ENCODE measurements at places on chromosomes 3 and 15.

DNA sequence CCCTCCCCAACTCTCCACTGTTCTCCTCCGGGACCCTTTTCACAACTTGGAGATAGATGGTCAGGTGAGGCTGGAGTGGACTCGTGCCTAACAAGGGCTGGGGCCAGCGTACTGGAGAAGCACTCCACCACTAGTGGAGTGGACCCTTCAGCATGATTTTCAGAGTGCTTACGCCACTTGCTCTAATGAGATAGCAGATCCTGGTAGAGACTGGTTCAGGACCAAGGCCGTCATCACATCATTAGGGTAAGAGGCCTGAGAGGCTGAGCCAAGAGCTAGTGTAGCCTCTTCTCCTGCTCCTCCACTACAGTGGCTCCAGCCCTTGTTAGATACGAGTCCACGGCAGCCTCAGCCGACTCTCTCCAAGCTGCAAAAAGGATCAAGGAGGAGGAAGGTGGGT, 66.9 kb upstream of the NTRK3 start:
- DNase-seq: no peak

DNA sequence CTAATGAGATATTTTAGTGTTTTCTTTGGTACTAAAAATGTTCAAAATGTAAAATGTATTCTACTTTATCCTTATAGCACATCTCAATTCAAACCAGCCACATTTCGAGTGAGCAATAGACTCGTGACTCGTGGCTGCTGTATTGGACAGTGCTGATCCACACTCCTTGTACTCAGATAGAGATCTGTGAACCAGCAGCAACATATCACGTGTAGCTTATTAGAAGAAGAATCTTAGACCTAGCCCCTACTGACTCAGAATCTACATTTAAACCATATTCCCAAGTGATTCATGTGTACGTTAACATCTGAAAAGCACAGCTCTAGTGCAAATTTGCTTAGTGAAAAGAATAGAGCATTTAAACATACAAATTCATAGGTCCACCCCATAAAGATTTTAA, 130.9 kb downstream of the IL1RAP start:
- no peak for DNase-seq

- DNase-seq: no peak
Measured at GRCh38 chr3:129343643-129344360, 65.1 kb downstream of the HMCES start.

DNA sequence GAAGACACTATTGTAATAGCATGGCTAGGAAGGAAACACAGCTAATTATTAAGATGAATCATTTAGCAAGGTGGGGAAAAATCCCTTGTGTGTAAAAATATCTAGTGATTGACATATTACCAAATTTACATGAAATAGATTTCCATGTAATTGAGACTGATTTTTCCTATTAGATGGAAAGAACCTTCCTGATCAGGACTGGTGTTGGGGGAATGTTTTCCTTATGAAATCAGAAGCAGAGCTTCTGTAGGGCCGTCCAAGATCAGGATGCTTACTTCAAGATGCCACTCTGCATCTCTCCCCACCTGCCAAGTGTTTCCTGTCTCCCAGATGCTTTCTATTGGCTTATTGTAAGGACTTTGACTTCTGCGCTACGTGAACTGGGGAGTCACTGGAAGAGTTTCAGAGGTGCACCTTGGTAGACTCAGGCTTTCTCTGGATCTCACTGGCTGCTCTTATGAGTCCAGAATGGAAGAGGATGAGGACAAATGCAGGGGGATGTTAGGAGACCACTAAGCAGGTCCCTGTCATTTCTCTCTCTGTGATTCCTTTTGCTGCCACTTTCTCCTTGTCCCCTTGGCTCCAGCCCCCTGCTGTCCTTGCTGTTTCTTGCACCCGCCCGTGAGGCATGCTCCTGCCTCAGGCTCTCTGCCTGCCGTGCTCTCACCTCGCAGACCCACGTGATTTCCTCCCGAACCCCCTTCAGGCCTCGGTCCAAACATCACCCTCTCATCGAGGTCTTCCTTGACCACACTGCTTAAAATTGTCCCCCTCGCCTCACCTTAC, 30.1 kb downstream of the BTD start:
- no peak for DNase-seq

GRCh38 chr3:25229586-25229985, 198.5 kb upstream of the RARB start:
- no peak for DNase-seq

DNA sequence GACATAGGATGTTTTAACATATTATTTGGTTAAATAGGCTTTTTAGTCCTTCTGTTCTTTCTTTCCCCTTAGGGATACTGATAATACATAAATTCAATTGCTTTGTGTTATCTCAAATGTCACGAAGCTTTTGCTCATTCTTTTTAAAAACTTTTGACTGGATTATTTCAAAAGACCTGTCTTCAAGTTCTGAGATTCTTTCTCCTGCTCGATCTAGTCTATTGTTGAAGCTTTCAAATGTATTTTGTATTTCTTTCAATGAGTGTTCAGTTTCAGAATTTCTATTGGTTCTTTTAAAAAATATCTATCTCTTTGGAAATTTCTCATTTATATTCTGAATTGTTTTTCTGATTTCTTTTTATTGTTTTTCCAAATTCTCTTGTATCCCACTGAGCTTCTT, 16.9 kb downstream of the IL20RB start:
- no peak for DNase-seq

GRCh38 chr3:126416943-126417342, 22.2 kb downstream of the CFAP100 start:
- no peak for DNase-seq

GRCh38 chr3:185815391-185816282, 9.2 kb downstream of the IGF2BP2 start:
- DNase-seq: no peak

- no peak for DNase-seq
Measured at GRCh38 chr3:119588112-119588511, 8.8 kb downstream of the ADPRH start.

DNA sequence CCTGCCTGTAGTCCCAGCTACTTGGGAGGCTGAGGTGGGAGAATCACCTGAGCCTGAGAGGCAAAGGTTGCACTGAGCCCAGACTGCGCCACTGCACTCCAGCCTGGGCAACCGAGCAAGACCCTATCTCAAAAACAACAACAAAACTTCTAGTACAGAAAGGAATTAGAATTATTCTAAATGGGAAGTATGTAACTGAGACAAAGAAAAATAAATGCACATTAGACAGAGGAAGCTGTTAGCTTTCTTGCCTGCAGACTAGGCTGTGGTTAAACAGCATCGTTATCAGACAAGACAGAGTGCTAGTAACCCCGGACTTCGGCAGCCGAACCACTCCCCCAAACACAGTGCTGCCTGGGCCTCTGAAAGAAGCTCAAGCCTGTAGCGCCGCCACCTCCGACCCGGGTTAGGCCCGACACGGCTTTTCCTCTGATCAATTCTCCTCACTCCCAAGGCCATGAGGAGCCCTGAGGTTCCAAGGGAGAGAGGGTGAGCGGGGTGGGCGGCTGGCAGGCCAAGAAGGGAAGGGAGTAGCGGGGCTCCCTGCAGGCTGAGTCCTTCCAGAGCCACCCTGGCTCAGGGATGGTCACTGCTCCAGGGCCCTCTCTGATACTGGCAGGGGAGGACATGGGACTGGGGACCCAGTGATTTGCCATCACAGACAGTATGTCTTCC, 44.8 kb upstream of the MUC4 start:
- DNase-seq: no peak

DNA sequence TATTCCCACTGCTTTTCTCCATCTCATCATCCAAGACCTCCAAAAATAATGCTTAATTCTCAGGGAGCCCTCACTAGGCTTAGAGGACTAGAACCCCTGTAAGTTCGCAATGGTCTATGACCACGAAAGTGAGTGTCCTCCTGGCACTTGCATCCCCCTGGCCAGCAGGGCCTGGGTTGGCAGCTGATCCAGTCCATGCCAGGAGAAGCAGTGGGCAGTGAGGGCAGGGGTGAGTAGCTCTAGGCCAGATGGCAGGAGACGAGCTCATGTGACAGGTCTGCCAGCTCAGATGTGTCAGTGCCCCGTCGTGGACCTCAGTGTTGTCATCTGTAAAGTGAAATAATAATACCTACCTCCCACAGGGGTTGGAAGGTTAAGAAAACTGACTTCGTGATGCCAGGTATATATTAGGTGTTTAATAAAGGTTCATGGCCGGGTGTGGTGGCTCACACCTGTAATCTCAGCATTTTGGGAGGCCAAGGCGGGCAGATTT, 11.1 kb downstream of the GP5 start:
- no peak for DNase-seq

- no peak for DNase-seq
Measured at GRCh38 chr15:67399925-67400324, 121.0 kb upstream of the C15orf61 start.

GRCh38 chr3:132509096-132509495, 88.0 kb upstream of the ACKR4 start:
- no peak for DNase-seq

DNA sequence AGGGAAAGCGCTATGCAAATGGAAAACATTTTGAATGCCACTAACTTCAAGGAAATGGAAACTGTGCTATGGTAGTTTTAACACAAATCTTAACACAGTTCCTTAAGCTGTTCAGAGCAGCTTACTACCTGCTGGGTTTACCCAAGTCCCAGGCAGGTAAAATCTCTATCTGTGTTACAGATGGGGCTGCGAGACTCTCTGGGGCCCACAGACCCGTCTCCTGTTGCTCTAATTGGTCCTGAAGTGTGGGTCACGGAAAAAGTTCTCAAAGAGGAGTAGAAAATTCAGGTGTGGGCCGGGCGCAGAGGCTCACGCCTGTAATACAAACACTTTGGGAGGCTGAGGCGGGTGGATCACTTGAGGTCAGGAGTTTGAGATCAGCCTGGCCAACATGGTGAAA, 16.9 kb upstream of the ZFYVE19 start:
- DNase-seq: no peak

All from NCI-H774 (cell line).